Panc1 (cell line): ENCODE measurements at places on chromosomes 6 and 20.

GRCh38 chr6:45983062-45983461, 32.6 kb downstream of the CLIC5 start:
- DNase-seq = no peak

DNA sequence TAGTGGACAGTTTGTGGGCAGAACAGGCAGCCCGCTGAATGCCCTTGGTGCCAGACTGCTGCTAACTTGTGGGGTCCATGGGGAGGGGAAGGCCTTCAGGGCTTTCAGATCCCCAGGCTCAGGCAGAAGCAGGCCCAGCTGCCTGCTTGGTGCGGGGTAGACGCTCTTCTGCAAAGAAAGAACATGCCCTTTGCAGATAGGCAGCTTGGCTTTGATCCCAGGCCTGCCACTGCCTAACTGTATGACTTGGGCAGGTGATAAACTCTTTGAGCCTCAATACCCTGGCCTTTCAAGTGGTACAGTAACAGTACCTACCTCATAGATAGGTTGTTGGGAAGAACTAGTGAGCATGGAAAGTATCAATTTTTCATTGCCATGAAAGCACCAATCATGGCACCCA, 28.4 kb downstream of the CHMP4B start:
- DNase-seq = no peak

- no peak for DNase-seq
Observed at GRCh38 chr6:136958168-136958567, 36.1 kb downstream of the SLC35D3 start.

- no peak for DNase-seq
Observed at GRCh38 chr6:149154261-149154821, 163.2 kb upstream of the TAB2 start.

DNA sequence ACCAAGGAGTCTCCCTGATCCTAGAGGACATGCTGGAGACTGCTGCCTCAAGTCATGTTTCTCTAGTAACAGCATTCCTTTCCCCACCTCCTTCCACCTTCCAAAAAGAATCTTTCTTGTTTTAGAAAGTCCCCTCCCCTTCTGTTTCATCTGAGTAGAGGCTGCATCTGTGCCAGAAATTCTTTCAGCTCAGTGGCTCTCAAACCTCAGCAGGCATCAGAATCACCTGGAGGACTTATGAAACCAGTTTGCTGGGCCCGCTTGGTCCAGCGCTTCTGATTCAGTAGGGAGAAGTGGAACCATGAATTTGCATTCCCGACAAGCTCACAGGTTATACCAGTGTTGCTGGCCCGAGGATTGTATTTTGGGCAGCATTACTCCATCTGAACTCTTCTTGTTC, 55.1 kb downstream of the TMEM200A start:
- DNase-seq = no peak

GRCh38 chr6:31842053-31842452, 14.5 kb downstream of the HSPA1B start:
- DNase-seq = no peak

DNA sequence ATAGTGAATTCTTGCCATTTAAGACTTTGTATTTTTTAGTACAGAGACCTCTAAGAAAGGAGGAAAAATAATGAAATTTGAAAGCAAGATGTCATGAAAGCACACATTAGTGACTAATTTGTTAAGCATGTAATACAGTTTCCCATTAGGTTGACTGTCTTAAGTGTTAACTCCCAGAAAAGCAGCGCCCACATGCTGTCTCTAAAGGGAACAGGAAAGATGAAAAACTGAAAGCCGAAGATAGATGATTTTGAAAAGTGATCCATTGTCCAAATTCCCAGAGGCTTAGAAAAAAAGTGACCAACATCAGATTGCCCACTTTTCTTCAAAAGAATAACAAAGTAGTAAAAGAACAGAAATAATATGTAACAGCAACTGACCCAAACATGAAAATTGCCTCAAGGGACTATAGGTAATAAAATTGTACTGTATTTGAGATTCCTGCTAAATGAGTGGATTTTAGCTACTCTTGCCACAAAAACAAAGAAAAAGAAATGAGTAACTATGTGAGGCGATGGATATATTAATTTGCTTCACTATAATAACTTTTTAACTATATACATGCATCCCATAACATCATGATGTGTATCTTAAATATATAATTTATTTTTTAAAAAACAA, 83.2 kb upstream of the OGFRL1 start:
- no peak for DNase-seq

- DNase-seq = no peak
Observed at GRCh38 chr6:141269684-141270083, 863.0 kb upstream of the GJE1 start.

- DNase-seq = no peak
Observed at GRCh38 chr6:7697820-7698623, 27.9 kb upstream of the BMP6 start.

DNA sequence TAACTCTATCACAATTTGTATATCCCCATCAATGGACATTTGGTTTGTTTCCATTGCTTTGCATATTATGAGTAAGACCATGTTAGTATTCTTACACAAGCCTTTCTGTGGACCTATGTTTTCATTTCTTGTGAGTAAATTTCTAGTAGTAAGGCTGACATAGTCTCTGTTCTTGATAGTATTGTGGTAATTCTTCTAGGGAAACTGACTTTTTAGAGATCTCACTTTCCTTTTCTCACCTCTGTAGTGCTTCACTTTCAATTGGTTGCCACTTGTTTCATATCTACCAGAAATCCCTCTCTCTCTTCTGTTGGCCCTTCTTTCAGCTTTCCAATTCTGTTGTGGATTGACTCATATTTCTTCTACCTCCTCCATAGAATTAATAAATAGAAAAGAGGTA, 8.5 kb downstream of the ISM1 start:
- no peak for DNase-seq

DNA sequence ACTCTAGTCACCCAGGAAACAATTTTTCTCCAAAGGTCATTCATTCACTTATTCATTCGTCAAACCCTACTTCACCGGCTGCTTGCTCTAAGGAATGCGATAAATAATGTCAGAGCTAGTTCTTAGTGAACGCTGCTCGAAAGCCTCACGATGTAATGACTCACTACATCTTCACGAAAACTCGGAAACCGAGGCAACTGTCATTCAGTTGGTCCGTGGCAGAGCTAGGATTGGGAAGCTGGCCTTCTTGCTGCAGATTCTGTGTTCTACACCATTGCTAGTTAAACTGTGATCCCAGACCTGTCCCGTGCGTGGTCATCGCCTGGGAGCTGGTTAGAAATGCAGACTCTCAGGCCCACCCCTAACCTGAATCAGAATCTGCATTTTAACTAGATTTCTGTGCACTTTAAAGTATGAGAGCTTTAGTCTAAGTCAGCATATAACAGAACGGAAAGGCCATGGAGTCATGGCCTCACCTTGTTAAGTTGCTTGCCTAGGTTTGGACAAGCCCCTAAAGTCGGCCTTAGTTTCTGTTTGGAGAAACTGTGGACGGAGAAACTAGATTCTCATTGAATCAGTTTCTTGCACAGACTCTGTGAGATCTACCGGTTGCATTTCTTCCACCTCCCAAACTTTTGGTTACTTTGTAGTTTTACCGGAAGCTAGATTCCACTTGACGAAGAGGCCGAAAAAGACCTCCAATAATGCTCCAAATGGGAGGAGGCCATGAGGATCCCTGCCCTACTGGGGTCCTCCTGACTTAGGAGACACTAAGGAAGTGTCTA, 651 bp upstream of the CCND3 start:
- no peak for DNase-seq

DNA sequence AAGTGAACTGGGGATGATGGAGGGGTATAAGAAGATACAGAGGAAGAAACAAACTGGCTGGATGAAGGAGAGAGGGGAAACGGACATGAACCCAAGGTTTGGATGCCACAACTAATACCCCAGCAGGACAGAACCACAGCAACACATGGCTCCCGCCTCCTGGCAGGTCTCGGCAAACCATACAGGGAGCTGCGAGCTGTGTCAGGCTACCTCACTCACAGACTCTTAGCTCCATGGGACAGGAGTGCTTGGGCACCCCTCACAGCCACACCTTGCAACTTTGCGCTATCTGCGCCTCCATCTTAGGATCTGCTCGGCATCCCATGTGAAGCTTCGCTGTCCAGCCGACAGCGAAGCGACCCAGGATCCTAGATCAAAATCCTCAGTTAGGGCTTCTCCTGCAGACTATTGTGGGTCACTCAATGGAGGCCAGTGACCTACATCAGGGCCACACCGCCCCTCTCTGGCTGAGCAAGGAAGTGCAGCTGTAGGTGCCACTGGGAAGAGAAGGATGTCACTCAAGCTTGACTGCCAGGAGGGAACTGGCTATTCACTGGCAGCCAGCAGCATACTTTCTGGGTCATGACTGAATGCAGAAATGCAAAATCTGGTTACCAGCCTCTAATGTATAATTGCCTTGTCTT, 174.4 kb upstream of the RIN2 start:
- DNase-seq = peak; percentile 8

- DNase-seq = no peak
Observed at GRCh38 chr20:63254232-63254605, at the start of gene NKAIN4. TSS of gene NKAIN4 (minus strand) at chr20:63254463. CDS start at chr20:63254450, 13 bp downstream.

DNA sequence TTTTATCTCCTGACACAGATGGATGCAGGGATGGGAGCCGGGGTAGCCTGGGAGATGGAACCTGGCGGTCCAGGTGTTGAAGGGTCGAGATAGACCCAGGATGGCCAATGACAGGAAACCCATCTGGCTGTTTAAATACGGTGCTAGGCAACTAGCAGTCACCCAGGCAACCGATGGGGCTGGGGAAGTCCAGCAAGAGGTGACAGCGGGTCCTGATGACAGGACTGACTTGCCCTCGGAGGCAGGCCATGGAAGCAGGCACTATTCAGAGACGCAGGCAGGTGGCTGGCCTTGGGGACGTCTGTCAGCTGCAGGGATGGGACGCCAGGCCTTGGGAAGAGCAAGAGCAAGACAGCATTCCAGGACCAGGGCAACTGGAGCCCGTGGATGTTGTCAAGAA, 135.4 kb upstream of the RALGAPA2 start:
- DNase-seq = no peak

DNA sequence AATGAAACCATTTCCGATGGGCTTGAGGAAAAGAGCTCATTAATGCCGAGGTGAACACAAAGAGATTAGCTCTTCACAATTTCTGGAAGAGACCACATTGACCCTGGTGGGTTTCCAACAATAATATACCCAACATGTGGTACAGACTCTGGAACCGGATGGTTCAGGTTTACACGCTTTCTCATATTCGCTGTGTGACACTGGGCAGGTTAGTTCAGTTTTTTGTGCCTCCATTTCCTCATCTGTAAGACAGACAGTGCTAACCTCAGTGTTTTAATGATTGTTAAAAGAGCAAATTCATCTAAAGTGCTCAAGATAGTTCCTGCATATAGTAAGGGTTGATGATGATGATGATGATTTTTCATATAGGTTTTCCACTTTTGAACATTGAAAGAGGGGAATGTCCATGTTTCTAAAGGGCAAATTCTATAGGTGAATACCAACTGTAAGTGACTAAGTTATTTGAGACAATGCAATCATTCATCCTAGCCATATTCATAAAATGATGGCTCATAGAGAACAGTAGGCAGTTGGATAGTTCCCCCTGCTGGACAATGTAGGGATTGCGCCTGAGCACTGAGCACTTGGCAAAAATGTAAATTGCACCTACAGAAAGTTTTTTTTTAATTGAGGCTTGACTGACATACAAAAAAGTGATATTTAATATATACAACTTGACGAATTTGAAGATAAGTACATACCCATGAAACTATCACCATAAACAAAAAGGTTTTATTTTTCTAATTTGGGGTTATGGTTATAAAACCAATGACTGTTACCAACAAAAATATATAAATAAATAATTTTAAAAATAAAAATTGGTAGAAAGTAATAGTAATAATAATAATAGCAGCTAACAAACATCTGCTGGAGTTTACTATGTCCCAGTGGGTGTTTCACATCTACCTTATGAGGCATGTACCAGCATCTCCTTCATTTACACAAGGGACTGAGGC, 2.1 kb upstream of the PERP start:
- peak; percentile 88 for DNase-seq

- DNase-seq = no peak
Observed at GRCh38 chr6:31952140-31952805, 6.4 kb downstream of the CFB start.

- no peak for DNase-seq
Observed at GRCh38 chr6:65110031-65110430, 597.0 kb downstream of the EYS start.

DNA sequence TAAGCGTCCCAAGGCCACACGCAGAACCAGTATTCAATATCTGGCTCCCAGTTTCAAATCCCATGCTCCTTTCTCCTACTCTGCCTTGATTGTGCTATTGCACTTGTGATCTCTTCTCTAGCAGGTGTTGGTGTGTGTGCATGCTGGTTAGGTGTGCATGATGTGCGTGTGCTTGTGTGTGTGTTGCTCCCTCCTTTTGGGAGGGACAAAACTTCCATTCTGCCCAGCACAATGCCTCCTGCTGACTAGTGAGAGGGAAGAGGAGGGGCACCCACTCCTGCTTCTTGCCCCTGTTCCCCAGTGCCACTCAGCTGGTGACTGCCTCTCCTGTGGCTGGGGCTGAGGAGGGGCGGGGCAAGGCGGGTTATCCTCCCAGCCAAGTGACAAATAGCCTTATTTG, 19.7 kb downstream of the CD40 start:
- no peak for DNase-seq

DNA sequence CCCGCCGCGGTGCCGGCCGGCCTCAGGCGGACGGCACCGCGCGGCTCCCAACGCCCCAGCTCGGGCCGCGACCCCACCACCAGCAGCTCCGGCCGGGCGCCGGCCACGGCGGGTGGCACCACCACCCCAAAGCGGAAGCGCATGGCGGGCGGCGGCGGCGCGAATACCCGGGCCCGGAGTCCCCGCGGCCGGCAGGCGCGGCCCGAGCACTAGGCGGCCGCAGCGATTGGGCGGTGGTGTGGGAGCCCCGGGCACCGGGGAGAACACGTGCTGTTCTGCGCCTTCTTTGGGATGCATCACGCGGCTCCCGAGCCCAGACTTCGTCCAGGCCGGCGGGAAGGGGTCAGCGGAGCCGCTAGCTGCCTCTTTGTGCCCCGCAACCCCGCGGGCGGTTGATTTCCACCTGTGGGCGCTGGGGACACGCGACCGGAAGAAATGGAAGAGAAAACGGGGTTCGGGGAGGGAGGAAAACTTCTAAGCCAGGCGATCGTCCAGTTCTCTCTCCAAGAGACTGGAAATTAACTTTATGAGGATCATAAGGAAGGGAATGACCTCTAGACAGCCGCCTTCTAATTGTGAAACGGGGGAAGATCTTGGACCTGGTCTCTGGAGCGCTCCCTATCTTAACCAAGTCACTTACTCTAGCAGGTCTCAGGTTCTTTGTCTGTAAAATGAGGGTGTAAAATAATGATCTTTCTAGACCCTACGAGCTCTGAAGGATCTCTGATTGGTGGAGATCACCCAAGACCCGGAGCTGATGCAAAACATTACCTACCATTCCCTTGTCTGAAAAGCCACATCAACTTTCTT, at the start of gene EPM2A:
TSS of gene EPM2A (minus strand) at position 165 of the 810 bp plus-strand sequence. CDS start at position 143, 22 bp downstream.
- no peak for DNase-seq
